ENCODE measurements at places on chromosomes 13 and 19. TPM values are rescaled to one million over a fixed set of nuclear protein-coding genes. Genes with fewer than 3 reads are reported as not detected.

The CBARP gene
- total RNA-seq = 0.84 TPM

The IPO5 gene
- total RNA-seq = 123 TPM

The SIGLEC9 gene
- 0.53 TPM for total RNA-seq

The TPTE2 gene
- 0.09 TPM for total RNA-seq

The CLC gene
- total RNA-seq = 1.2 TPM

The KRTDAP gene
- 0.18 TPM for total RNA-seq

The TTC9B gene
- total RNA-seq = 0.09 TPM

The BRME1 gene
- total RNA-seq = 2.1 TPM

The FOXO1 gene
- total RNA-seq = 11.3 TPM

The GMIP gene
- total RNA-seq = 2.0 TPM

The SSC5D gene
- total RNA-seq = 20.0 TPM

The NTN5 gene
- 0.18 TPM for total RNA-seq

The ZNF77 gene
- 10.0 TPM for total RNA-seq

The SCAF1 gene
- 6.8 TPM for total RNA-seq

The USF2 gene
- total RNA-seq = 44.9 TPM

The COMMD6 gene
- 282 TPM for total RNA-seq

The ZNF324B gene
- 5.7 TPM for total RNA-seq

The SMIM24 gene
- total RNA-seq = not detected

The KLK8 gene
- not detected for total RNA-seq

The RETN gene
- total RNA-seq = 2.0 TPM

The RNF113B gene
- total RNA-seq = not detected

The CLEC17A gene
- total RNA-seq = not detected
